Activated T-cell treated with anti-CD3 and anti-CD28 coated beads, Interleukin-2, amount 50 U/mL, for 4 hours (primary cell): ENCODE measurements at places on chromosomes 13 and 19. TPM values are rescaled to one million over a fixed set of nuclear protein-coding genes. Genes with fewer than 3 reads are reported as not detected.

DAND5 gene
- total RNA-seq: not detected

WDR87 gene
- total RNA-seq: not detected

TMEM205 gene
- 33.7 TPM for total RNA-seq

FLT1 gene
- 18.8 TPM for total RNA-seq

ZNF283 gene
- 3.2 TPM for total RNA-seq

S1PR4 gene
- total RNA-seq: 23.8 TPM

GARIN5A gene
- 0.26 TPM for total RNA-seq

SOHLH2 gene
- not detected for total RNA-seq

PODNL1 gene
- total RNA-seq: 0.08 TPM

CYP2S1 gene
- 0.24 TPM for total RNA-seq
